ENCODE measurements at places on chromosomes 12 and 14. TPM values are rescaled to one million over a fixed set of nuclear protein-coding genes. Genes with fewer than 3 reads are reported as not detected.

DNA sequence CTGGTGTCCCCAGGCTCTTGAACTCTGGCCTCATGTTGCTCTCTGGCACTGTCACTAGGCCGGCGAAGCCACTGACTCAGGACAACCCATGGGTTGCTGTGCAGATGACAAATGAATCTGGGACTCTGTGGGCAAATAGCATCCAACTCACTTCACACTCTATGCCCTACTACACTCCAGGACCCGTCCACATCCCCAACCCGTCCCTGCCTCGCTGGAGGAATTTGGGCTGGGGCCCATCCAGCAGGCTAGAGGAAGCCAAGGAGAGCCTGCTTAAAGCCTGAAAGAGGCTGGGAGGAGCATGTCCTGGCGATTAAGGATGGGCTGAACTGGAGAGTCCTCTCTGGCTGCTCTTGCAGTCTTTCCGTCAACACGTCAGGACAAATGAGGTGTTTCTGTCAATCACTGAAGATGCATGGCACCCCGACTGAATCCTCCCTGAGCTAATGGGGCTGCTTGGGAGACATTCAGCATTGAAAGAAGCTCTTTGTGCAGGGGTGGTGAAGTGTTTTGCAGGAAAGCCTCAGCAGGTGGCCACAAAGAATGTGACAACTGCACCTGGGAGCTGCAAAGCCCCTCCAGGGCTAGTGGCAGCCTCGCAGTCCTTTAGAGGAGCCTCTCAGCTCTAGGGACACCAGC lies 71.7 kb downstream of the ANO2 start:
- DNase-seq, result no peak

GRCh38 chr14:74843653-74844052 lies 32.3 kb downstream of the PROX2 start:
- no peak for DNase-seq

GRCh38 chr14:77212943-77213678 lies 31.5 kb downstream of the TMEM63C start:
- no peak for DNase-seq

GRCh38 chr12:82650627-82651337 lies 35.9 kb upstream of the TMTC2 start:
- peak; percentile 33 for DNase-seq

- DNase-seq, result no peak
Measured at GRCh38 chr14:61661471-61662400, 33.6 kb upstream of the HIF1A start.

Gene PLBD2
- 28.9 TPM for total RNA-seq

Gene PLD4
- 0.44 TPM for total RNA-seq
